GM12865 (cell line): ENCODE measurements at places on chromosomes 5 and 9.
A peak's percentile ranks its signal among the peaks of the same experiment; 100 is the strongest.

- no peak for DNase-seq
Observed at GRCh38 chr5:53183880-53184279, 74.3 kb upstream of the MOCS2 start.

DNA sequence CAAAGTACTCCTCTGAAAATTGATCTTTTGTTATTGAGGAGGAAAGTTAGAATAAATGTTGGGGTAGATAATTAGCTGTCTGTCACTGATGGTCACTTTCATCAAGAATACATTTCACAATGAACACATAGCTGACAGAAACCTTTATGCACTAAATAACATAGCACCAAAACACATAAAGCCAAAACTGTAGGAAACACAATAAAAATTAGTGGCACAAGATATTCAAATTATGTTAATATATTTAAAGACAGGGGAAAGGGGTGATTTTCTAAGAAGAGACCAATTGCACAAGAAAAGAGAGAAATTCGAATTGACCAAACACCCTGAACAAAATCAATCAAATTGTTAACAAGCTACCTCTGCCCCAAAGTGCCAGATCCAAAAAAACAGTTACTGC lies 89.7 kb downstream of the AK8 start:
- DNase-seq = no peak

- DNase-seq = no peak
Observed at GRCh38 chr5:152601806-152602732, 197.0 kb upstream of the NMUR2 start.

GRCh38 chr5:144024545-144024944 lies 145.9 kb downstream of the YIPF5 start:
- no peak for DNase-seq

DNA sequence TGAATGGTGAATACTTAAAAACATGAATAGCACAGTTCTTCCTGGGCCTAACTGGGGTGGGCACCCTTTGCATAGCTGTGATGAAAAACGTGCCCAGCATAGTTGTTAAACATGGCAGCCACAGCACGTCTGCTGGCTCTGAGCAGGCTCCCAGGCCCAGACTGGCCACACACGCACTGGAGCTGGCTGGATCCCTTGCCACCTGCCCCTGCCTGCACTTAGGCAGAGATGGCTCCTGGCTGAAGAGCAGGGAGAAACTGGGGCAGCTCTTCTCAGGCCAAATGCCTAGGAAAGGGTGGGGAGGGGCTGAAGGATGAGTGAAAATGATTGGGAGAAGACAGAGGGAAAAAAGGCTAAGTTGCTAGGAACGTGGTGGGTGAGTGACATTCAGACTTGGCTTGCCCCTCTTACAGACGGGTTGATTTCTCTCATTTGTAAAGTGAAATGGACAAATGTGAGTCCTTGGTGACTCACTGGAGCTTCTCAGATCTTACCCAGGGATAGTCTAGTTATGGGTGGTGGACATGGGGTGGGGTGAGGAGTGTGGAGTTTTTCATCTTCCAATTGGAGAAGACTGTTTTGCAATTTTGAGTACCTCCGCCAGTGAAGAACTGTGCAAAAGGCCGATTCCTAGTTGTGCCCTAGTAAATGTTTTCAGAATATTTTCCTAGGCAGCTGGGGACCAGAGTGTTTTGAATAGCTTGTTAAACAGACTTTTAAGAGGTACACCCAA lies 42.4 kb downstream of the TRIO start:
- no peak for DNase-seq

DNA sequence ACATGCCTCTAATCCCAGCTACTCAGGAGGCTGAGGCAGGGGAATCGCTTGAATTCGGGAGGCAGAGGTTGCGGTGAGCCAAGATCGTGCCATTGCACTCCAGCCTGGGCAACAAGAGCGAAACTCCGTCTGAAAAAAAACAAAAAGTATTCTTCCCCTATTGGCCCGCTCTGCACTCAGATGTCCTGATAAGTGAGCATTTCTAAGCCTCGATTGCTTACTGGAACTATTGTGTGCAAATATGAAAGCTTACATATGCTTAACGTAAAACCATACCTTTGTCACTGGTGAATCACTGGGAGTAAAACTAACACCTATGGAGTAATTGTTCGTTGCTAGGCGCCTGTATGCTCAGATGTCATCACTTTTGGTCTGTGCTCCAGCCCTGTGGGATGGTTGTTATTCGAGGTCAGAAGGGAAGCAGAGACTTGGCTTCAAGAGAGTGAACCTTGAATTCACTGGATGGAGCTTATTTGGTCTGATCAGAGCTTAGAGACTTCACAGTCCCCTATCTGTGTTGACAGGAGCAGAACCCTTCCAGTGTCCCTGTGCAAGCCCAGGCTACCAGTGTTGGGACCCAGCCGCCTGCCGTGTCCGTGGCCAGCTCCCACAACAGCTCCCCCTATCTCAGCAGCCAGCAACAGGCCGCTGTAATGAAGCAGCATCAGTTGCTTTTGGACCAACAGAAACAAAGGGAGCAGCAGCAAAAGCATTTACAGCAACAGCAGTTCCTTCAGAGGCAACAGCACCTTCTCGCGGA lies 25.3 kb upstream of the LTC4S start:
- DNase-seq = no peak

DNA sequence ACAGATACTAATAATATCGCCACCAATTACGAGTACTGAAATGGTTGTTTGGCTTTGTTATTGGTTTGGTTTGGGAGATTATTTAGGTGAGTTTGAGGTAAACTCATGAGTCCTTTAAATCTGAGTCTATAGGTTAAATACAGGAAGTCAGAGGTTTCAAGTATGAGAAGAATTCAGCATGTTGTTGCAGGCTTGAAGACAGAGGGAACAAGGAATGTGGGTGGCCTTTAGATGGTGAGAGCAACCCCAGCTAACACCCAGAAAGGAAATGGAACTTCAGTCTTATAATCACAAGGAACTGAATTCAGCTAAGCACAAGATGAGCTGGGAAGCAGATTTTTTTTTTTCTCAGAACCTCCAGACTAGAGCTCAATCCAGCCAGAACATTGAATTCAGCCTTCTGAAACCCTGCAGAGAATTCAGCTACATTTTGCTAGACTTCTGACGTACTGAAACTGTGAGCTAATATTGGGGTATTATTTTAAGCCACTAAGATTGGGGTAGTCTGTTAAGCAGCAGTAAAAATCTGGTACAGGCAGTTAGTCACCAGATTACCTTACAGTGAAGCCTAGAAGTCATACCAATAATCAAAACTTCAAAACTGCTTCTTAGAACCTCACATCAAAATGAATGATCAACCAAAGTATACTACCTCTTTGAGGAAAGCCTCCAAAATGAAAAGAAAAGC lies 216.0 kb upstream of the PUM3 start:
- DNase-seq = no peak

DNA sequence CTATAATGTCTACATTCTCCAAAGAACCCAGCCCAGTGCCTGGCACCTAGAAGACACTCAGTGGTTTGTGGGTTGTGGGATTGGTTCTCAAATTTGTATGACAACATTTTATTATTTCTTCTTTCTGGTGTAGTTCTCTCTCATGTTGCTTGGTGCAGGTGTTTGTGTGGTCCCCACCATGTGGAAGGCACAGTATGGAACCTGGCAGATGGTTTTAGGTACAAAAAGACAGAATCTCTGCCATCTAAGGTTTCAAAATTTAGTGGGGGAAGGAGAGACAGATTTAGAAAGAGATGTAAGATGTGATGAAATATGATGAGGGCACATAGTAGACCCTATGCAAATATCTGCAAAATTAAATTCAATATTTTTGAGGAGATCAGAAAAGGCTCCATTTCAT lies 323.8 kb downstream of the CDK5RAP2 start:
- DNase-seq = no peak

DNA sequence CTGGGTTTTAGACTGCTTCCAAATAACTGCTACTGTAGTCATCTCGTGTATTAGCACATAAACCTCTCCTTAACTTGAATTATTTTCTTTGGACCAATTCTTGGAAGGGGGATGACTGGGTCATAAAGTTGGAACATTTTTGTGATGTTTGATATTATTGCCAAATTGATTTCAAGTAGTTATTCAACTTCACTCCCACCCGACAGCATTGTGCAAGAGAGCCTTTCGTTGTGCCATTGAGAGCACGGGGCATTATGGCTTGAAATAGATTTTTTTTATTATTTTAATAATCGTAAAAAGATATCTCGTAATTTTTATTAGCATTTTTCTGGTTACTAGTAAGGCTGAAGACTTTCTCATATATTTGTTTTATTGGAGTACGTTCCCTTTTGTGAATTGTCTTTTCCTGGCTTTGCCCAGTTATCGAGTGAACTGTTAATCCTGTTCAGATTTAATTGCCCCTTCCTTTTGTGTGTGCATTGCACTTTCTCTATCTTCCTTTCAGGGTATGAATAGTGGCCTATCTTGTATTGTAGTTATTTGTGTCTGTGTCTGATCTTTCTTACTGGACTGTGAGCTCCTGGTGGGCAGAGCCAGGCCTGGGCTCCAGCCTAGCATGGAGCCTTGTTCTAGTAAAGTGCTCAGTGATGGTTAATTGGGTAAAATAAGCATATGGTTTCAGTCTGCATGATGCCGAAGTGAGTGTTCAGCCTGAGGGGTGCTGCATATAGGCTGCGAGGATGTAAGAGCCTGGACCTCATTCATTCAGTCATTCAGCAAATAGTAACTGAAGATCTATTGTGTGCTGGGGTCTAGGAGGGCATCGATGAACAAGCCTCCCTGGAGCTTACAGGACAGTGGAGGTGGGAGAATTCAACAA lies 93.5 kb upstream of the SHB start:
- DNase-seq = no peak

- peak; percentile 82 for DNase-seq
Observed at GRCh38 chr5:87081511-87082372, 185.9 kb upstream of the RASA1 start.

GRCh38 chr9:89866701-89867100 lies 261.9 kb downstream of the GADD45G start:
- DNase-seq = no peak

DNA sequence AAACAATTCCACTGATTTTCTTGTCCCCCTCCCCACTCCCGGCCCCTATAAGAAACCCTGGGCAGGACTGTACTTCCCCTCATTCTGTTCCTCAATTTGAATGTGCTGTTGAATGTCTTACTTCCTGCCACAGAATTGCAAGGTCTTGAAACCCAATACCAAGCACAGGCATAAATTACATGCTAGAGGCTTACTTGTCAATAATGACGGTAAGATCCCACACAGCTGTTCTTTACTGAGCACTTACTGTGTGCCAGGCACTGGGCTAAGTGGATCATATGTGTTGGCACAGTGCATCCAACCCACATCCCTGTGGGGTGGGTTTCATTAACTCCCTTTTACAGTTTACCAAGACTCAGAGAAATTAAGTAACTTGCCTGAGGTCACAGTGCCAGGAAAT lies 63.4 kb downstream of the MVB12B start:
- DNase-seq = peak; percentile 12

- DNase-seq = no peak
Observed at GRCh38 chr5:11560915-11561697, 343.1 kb downstream of the CTNND2 start.

DNA sequence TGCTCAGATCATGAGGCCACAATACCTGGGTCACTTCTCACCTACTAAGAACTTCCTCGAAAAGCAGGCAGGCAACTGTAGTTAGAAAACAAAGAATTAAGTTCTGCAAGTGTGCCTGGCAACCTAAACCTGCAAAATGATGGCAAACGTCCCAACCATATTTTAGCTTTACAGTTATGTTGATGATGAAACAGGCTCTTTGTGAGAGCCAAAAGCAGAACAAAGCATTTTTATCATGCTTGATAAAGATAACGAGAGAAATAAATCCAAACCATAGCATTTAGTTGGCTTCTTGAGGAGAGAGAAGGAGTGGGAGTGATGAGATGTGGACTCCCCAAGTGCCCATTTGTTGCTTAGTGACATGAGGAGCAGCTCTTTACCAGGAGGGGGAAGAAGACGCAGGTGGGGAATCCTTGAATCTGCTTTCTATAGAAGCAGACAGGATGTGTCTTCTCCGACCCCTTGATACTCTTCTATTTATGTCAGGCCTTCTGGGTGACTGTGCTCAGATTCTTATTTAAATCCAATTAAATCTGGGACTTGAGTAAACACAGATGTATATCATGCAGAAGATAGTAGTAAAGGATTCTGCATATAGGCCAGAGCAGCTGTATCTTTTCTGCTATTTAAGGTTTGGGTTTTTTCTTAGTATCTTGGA lies 221.2 kb downstream of the TMEM167A start:
- no peak for DNase-seq

- no peak for DNase-seq
Observed at GRCh38 chr5:150175076-150175475, 8.5 kb downstream of the CDX1 start.

- DNase-seq = no peak
Observed at GRCh38 chr5:35384658-35385057, 154.4 kb upstream of the PRLR start.

GRCh38 chr5:27701931-27702903 lies 663.8 kb upstream of the CDH9 start:
- DNase-seq = no peak

GRCh38 chr9:17942498-17942897 lies 363.6 kb downstream of the SH3GL2 start:
- DNase-seq = no peak

GRCh38 chr9:70120834-70121510 lies 77.3 kb downstream of the MAMDC2 start:
- DNase-seq = no peak

- no peak for DNase-seq
Observed at GRCh38 chr9:8679371-8679822, 879.8 kb upstream of the DMAC1 start.

DNA sequence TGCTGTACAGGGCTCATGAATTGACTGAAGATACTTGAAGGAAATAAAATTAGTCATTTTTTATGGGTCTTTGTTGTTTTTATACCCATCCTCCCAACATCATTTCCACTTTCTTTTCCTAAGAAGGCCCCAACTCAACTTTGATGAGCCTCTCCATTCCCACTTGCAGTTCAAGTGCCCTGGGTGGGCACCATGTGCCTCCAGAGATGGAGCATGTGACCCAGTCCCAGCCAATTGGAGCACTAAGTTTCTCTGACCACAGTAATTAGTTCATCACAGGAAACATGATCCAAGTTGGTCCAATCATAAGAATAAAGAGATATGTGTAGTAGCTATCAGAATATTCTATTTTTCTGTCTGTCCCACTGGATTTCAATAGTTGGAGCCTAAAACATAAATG lies 46.9 kb downstream of the HTR4 start:
- DNase-seq = no peak

DNA sequence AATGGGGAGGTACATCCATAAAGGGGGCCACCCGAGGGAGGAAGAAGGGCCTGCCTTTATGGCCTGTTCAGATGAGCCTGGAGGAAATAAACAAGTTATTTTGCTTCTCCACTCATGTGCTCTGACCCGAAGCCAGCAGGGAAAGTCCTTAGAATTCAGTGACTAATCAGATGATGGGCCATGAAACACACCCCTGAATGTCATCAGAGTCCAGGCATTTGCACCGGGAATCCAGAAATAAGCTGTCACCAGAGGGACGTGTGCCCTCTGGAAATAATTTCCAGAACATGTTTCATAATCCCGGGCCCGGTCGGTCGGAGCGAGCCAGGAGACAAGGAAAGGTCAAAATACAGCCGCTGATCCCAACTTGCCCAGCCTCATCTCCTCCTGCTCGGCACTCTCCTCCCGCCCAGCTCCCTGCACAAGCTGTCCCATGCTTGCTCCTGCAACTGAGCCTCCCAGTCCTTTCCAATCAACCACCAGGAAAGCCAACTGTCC lies 73.6 kb upstream of the ZNF622 start:
- no peak for DNase-seq

GRCh38 chr5:15524712-15525111 lies 24.7 kb downstream of the FBXL7 start:
- no peak for DNase-seq

- no peak for DNase-seq
Observed at GRCh38 chr5:167816864-167817263, 474.6 kb upstream of the WWC1 start.

GRCh38 chr9:27712806-27713205 lies 139.5 kb upstream of the C9orf72 start:
- DNase-seq = no peak

GRCh38 chr5:143174714-143175398 lies 228.6 kb downstream of the NR3C1 start:
- peak; percentile 55 for DNase-seq
